ENCODE measurements at places on chromosomes 5 and 9. TPM values are rescaled to one million over a fixed set of nuclear protein-coding genes. Genes with fewer than 3 reads are reported as not detected.

DNA sequence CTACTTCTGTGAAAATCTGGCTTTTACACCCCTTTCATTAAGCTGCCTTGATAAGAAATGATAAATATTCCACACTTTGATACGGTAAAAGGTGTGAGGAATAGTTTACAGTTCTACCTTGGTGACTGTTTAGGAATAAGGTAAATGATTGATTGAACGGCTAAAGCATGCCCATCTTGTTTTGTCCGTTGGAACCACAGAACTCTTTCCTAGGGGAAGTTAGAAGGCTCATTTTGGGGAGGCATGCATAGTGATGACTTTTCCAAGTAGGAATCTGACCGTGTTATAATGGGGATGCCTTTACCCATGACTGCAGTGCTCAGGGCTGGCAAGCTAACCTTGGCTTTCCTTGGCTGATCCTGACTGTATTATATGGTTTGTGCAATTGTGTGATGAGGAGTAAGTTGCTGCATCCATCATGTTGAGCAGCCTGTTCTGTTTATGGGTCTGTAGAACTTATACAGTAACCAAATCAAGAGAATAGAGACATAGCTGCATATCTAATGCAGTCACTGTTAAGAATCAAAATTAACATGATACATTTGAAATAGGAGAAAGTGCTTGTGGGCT lies 24.5 kb downstream of the PCSK5 start:
- no peaks in the 10 kb centered on the region for H3K4me1 ChIP-seq
- no peak overlapping the region for H3K27ac ChIP-seq
- no peak for DNase-seq
- no peaks in the 10 kb centered on the region for H3K27me3 ChIP-seq

- no peaks in the 10 kb centered on the region for H3K4me1 ChIP-seq
- H3K36me3 ChIP-seq: no peaks in the 10 kb centered on the region
- no peaks in the 10 kb centered on the region for H3K27me3 ChIP-seq
- H3K27ac ChIP-seq: no peak overlapping the region
These were observed 25.1 kb upstream of the PCSK1 start for GRCh38 chr5:96458176-96458575.

- no peak for DNase-seq
- no peak overlapping the region for H3K4me3 ChIP-seq
- H3K36me3 ChIP-seq: no peaks in the 10 kb centered on the region
These were observed 9.3 kb upstream of the ACSL6 start for GRCh38 chr5:132020568-132021339.

DNA sequence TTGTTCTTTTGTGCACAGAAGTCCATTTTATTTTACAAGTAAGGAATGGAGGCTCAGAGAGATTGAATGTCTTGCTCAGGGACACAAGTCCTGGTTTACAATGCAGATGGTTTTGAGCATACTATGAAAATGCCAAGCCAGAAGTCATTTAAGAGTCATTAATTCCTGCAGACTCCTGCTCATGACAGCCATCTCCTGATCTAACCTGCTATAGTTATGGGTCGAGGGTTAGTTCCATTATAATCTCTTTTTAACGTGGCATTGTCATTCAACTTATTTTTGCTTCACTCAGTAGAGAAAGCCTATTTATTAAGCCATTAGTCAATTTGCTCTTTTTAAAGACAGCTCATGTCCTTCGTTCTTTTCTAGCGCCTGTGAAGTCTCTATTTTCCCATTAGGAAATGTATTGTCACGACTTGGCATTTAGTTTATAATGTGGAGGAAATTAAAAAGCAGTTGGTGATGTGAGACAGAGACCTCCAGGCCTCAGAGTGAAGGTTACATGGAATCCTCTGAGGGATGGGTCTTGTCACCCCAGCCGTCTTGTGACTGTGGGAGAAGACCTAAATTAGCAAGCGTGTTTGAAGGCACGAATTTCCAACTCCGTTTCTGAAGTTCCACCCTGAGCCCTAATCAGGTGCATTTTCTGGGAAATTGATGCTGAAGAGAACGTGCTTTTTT lies 84.1 kb downstream of the ACTBL2 start:
- H3K4me3 ChIP-seq: no peak overlapping the region
- no peak for DNase-seq
- H3K27me3 ChIP-seq: no peaks in the 10 kb centered on the region
- no peak overlapping the region for H3K27ac ChIP-seq
- no peaks in the 10 kb centered on the region for H3K4me1 ChIP-seq
- no peaks in the 10 kb centered on the region for H3K36me3 ChIP-seq

- no peaks in the 10 kb centered on the region for H3K36me3 ChIP-seq
- no peak overlapping the region for H3K4me3 ChIP-seq
- no peak overlapping the region for H3K27ac ChIP-seq
- H3K27me3 ChIP-seq: no peaks in the 10 kb centered on the region
- H3K4me1 ChIP-seq: peaks cover 11% of the 10 kb centered on the region
These were observed 1.2 kb upstream of the PSAT1 start for GRCh38 chr9:78295731-78296130.

DNA sequence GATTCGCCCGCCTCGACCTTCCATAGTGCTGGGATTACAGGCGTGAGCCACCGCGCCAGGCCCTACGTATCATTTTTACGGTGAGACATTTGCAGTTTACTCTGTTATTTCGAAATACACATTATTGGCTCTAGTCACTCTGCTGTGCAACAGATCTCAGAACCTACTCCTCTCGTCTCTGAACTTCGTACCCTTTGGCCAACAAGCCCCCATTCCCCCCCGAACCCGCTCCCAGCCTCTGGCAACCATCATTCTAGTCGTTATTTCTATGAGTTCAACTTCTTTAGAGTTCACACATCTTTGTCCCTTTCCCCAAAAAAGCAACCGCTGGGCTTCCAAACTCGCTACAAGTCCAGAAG lies 735 bp downstream of the PTGR1 start:
- peaks cover 38% of the 10 kb centered on the region for H3K27me3 ChIP-seq
- DNase-seq: no peak
- peaks cover 24% of the 10 kb centered on the region for H3K4me1 ChIP-seq
- H3K27ac ChIP-seq: no peak overlapping the region
- H3K4me3 ChIP-seq: peak overlapping the region; percentile 55

The PCDHB8 gene
- not detected for total RNA-seq

The CBY3 gene
- 0.57 TPM for total RNA-seq

Data from T-cell (primary cell).